Stimulated activated CD4-positive, alpha-beta T cell treated with anti-CD3 and anti-CD28 coated beads, Interleukin-12 subunit alpha, Interleukin-12 subunit beta, amount 100 ng/mL, for 24 hours (primary cell): ENCODE measurements at places on chromosomes 13 and 19.

DNA sequence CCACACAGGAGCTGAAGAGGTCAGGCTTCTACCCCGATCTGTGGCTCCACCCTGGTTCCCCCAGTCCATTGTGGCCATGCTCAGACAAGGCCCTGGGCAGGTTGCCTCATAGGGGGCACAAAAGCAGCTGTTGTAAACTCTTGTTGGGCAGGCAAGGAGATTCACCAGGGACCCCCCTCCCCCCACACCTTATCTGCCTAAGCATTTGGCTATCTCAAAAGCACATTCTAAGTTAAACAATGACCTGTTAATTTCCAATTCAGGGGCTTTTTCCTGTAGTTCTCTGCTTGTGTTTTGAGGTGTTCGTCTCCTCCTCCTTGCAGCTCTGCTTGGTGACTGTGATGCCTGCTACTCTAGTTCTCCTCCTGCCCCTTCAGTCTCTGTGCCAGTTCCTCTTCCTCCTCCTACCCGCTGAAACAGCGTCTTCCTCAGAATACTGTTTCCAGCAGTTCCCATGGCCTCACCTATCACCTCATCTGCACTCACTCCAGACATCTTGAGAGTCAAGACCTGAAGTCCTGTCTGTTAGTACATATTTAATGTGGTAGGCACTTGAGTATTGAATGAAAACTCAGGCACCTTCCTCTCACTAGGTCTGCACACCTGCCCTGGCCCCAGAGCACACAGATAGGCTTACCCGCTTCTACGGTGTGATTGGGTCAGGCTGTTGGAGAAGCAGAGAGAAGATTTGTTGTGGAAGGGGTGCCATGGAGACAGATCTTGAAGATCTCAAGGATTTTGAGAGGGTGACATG, 31.7 kb downstream of the SPATA13 start:
- no peak for DNase-seq

DNA sequence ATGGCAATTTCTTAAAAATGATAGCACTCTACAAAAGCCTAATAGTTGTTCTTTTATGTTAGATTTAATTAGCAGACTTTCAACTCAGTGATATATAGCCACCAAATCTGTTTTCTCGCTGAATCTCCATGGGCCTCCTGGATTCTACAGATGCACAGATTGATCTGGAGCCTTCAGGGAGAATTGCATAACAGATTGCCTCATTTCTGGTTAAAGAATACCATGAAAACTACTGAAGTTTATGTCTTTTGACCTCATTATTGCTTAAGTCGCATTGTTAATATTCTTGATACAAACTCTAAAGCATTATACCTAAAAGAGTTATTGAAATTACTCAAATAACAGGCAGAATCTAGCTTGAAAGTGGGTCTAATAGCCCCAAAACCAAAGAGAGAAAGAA, 53.7 kb upstream of the PRR20A start:
- DNase-seq = no peak

DNA sequence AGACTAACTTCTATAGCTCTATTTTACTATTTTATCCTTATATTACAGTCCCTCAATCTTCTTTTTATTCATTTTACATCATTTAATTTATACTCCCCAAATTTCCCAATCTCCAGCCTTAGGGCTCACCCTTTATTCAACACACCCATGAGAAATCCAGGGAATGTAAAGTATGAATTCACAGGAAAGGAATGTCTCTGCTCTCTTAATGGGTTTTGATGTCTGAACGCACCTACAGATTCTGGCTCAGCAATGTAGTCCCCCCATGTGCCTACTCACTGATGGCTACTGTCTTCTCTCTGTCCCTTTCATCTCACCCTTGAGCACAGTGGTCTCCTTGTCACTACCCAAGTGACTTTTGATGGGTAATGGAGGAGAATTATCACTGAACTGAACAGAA, 32.8 kb downstream of the TNFSF13B start:
- no peak for DNase-seq

DNA sequence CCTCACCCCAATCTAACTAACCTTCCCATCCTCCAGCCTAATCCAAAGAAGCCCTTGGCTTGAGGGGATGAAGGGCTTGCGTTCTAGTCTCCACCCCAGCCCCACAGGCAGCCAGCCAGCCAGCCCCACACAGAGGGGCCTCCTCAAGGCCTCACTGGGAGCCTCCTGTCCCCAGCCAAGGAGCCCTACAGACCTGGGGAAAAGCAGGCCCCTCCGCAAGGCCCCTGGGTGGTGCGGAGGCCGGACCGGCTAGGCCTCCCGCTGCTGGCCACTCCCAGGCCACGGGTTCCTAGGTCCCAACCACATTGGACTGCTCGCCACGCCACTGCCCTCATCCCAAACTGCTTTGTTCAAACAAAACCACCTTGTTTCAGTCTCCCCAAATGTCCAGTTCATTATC, 78.0 kb downstream of the ZIC5 start:
- DNase-seq = no peak

DNA sequence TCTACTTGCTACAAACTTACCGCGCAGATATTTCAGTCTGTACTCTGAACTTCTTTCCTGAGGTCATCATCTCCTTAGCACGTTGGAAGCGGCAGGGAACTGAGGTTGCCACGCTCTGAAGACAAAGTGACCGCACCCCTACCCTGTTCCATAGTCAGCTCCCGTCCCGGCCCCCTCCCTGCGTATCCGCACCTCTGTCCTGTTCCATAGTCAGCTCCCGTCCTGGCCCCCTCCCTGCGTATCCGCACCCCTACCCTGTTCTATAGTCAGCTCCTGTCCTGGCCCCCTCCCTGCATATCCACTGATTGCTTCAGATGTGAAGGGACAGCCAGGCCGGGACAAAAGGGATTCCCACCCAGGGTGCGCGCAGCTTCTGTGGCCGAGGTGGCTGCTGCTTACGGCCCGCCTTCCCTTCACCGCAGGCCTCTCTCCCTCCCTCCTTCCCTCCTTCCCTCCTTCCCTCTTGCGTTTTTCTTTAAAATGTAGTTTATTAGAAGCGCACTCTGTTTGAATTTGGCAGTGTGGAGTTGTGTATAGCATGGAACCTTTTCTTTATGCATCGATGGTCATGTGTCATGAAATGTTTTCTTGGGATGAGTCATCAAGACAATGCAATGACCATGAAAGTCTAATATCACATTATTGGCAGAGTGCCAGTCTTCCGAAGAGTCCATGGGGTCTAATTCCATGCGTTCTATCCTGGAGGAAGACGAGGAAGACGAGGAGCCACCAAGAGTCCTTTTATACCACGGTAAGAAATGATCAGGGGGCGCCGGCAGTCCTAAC, 21.9 kb upstream of the NDUFS7 start:
- DNase-seq = no peak

DNA sequence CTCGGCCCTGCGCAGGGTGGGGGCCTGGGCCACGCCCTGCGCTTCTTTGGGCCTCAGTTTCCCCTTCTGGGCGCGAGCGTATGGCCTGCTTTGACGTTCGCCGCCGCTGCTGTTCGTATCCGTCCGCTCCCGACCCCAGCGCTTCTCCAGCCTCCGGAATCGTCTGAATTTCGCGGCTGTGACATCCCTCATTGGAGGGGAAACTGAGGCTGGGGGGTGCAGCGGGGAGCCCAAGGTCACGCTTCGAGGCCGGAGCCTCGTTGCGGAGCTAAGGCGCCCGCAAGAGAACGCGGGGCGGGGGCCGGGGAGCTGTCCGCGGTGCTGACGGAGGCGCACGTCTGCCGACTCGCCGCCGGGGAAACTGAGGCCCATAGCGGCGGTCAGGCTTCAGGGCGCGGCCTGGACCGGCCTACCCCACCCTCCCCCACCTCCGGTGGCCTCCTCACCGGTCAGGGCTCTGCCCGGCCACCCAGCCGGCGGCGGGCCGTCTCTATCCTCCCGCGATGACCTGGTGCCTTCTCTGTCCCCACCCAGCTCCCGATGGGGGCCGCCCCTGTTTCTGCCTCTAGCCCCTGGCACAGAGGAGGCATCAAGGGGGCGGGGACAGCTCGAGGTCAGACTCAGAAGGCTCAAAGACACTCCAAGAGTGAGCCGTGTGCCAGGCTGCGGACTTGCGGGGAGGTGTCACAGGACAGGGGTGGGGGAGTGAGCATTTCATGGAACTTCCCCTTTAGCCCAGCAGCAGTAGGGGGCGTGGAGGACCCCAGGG, 3.0 kb upstream of the APC2 start:
- no peak for DNase-seq

DNA sequence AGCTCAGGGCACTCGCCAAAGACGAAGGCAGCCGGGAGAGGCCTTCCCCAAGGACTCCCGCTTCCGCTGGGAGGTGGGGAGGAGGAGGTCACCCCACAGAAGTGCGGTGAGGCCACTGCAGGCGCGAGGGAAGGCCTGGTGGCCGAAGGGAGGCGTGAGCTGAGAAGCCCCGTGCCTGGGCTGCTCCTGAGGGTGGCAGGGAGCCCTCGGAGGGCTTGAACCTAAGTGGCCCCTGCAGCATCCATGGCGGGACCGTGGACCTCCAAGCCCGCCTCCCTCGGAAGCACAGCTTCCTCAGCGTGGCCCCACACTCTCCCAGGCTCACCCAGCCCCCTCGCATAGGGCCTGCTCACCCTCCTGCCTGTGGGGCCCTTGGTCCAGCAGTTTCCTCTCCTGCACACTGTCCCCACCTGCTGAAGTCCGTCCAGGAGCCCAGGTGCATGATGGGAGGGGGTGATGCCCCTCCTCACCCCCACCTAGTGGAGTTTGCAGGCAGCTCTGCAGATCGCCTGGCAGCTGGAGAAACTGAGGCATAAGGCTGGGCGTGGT, 25.9 kb downstream of the EFNA2 start:
- no peak for DNase-seq

GRCh38 chr19:33339016-33339984, 34.2 kb upstream of the CEBPG start:
- no peak for DNase-seq

DNA sequence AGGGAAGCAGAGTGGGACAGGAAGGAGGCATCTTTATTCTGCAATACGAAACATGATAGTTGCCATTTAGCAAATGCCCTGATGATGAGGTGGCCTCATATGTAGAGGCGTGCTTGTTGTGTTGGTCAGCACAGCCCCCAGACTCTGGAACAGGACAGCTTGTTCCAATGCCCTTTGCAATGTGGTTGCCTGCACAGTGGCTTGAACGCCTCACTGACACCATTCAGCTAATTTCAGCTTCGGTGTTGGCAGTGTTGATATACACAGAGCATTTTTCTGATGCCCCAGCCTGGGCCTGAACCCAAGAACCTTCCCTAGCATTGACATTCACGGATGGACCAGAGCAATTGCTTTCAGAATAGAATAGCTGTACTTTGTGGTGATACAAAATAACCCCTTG, 133.3 kb downstream of the HS6ST3 start:
- no peak for DNase-seq
